NCI-H1694 treated with DMSO at 0.1 percent for 48 hours (cell line): ENCODE measurements at places on chromosomes 7 and 10.

DNA sequence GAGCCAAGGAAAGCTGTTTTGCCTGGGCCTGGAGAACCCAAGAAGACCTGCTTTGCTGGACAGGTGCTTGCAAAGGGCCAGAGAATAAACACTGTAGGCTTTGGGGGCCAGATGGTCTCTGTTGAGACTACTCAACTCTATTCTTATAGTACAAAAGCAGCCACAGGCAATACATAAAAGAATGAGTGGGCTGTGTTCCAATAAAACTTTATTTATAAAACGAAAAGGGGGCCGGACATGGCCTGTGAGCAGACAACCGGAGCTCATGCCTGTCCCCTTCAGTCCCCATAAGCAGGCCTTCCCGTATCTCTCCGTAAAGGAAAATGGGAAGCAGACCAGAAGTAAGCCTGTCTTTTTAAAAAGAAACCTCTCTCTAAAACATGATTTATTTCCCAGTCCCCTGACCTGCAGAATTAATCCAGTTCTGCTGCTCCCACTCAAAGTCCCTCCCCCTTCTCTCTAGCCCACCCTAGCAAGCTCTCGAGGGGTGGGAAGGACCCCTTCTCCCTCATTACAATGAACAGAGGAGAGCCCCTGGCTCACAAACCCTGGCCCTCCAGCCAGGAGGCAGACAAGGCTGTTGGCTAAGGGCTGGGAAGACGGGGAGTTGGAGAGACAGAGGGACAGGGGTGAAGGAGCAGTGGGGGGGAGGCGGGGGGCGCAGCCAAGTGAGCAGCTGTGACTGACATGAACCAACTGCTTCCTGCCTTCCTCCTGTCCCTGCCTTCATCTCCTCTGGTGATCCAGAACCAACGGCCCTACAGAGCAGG is 177.8 kb downstream of the NEURL1 start:
- DNase-seq = no peak

GRCh38 chr10:132921086-132921485 is 21.3 kb downstream of the CFAP46 start:
- DNase-seq = no peak

- DNase-seq = no peak
Measured at GRCh38 chr10:130377986-130378540, 241.9 kb downstream of the GLRX3 start.

- DNase-seq = no peak
Measured at GRCh38 chr7:14144538-14144937, 155.1 kb upstream of the ETV1 start.

DNA sequence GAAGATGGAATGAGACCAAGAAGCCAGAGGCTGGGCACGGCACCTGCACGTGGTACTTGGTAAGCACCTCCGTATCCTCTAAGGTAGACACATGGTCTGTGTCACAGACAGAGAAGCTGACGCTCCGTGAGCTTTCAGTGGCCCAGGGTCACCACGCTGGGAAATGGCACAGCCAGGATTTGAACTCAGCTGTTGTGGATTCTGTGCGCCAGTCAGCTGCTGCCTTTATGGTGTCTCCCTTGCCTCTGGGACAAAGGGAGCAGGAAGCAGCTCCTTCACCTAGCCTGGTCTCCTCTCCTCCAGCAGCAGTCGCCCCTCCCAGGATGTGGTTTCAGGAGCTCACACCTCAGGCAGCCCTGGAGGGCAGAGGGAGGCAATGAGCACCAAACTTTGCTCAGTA is 110.8 kb downstream of the ARHGAP22 start:
- DNase-seq = no peak

DNA sequence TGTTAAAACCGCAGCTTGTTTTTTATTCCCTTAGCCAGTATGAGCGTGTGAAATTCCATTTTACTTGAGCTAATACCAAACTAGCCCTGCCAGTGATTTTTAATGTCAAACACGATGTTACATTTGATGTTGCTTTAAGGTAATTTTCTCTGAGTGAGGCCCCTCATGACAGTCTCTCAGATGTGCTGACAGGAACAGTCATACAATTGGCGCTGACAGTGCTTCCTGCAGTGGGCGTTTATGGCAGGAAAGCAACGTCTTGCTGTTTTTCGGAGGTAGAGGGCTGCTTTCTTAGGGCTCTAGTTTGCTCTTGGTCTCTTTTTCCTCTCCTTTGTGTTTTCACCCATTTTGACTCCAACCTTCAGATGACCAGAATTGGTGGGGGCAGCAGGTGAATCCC is 19.3 kb downstream of the PON1 start:
- no peak for DNase-seq

GRCh38 chr7:45176091-45176490 is 18.5 kb downstream of the RAMP3 start:
- DNase-seq = no peak

GRCh38 chr7:150719436-150719835 is 3.0 kb downstream of the GIMAP1 start:
- DNase-seq = no peak

- no peak for DNase-seq
Measured at GRCh38 chr7:128391805-128392204, 18.0 kb downstream of the IMPDH1 start.

GRCh38 chr10:124703778-124704427 is 40.3 kb downstream of the FAM53B start:
- no peak for DNase-seq

DNA sequence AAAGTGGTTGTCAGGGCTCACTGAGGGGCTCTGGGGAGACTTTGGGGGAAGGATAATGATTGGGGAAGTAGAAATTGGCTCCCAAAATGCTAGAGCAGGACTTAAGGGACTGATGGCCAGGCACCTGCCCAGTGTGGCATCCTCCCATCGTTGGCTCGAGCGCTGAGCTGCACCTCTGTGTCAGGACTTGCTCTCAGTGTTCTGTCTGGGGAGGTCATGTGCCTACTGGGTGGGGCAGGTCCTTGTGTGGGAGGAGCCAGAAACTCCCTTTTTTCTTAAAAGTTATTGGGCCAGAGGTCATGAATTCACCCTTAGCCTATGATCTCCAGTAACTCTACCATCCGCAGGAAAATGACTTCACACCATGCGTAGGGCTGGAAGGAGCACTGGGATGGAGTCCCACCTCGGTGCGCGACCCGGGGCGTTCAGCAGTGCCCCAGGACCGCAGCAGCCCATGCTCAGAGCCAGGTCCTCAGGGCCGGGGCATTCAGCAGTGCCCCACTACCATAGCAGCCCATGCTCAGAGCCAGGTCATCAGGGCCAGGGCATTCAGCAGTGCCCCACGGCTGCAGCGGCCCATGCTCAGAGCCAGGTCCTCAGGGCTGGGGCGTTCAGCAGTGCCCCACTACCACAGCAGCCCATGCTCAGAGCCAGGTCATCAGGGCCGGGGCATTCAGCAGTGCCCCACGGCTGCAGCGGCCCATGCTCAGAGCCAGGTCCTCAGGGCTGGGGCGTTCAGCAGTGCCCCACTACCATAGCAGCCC is 221.9 kb downstream of the EBF3 start:
- no peak for DNase-seq

- no peak for DNase-seq
Measured at GRCh38 chr7:152866125-152866524, 106.6 kb downstream of the ACTR3B start.
